ENCODE measurements at places on chromosomes 12 and 14.

- DNase-seq = no peak
Observed at GRCh38 chr14:104436047-104436591, 143.4 kb upstream of the C14orf180 start.

DNA sequence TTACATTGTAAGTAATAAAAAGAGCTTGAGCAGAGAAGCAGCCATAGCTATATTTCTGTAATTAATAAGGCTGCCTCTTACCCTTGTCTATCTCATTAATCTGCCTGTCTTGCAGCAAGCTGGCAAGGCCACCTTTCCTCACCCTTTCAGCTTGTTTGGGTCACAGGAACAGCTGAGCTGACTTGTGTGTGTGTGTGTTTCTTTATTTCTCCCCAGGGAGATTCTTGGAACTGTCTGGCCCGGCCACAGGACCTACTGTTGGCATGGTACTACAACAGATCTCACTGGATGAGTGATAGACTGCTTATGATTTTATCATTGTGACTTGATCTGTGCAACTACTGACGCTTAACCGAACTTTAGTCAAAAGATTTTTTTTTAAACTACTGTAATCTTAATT is 213.7 kb downstream of the SLC2A13 start:
- DNase-seq = no peak

- DNase-seq = peak; percentile 94
Observed at GRCh38 chr14:96122496-96122895, 82.1 kb upstream of the BDKRB2 start.

DNA sequence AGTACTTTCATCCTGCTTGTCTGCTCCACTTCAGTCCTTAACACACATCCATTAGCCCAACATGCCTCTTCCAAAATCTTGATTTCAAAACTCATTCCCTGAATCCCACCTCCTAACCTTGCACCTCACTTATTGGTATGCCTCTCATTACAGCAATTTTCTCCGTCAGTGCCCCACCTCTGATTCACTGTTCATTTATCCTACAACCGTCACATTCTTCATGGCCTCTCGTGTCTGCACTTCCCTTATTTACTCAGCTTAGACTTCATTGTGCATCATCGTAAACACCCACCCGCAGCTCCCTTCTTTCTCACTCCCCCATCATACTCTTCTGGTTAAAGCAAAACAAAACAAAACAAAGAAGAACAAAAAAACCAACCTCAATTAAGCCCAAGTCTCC is 160.6 kb upstream of the HMGA2 start:
- DNase-seq = peak; percentile 6

DNA sequence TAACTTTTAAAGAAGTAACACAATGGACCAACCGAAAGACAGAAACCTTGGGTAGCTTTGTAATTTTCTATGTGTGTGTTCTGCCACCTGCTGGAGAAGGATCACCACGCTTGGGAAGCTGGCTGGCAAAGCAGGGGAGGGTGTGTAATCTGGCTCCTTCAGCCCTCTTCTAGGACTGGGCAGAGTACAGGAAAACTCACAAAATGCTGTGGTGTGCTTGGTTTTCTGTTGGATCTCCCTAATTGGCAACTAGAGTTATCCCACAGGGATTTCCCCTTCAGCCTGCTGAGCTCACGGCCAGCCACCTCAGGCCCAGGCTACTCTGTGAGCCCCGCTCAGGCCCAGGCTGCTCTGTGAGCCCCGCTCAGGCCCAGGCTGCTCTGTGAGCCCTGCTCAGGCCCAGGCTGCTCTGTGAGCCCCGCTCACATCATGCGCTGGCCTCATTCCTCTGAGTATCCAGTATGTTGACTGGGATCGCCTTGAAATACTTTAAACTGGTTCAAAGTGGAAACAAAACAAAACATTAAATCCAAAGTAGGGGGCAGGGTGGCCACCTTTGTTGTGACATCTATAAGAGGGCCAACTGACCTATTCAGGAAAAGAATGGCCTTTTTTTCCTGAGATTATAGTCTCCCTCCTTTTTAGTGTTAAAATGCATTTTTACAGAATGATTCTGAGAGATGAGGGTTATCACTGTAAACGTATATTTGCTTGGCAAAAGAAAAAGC is 52.0 kb upstream of the RNU6-8 start:
- peak; percentile 65 for DNase-seq

GRCh38 chr12:536751-537245 is 77.1 kb downstream of the B4GALNT3 start:
- no peak for DNase-seq

DNA sequence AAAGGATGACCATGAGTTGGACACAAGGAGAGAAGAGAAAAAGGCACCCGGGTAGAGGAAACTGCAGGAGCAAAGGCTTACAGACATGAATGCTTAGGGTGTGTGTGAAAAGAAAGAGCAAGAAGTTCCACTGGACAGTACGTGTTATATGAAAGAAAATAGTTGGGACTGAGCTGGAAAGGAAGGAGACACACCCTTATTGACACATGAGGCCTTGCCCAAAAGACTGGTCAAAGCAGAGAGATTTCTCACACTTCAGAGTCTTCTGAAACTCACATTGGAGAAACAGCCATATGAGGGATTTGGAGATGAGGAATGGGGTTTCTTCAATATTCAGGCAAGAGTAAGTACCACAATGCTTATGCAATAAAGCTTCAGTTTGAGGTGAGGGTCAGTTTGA is 56.0 kb downstream of the TTC9 start:
- no peak for DNase-seq

GRCh38 chr14:71703477-71703876 is 228.8 kb upstream of the RGS6 start:
- DNase-seq = no peak

DNA sequence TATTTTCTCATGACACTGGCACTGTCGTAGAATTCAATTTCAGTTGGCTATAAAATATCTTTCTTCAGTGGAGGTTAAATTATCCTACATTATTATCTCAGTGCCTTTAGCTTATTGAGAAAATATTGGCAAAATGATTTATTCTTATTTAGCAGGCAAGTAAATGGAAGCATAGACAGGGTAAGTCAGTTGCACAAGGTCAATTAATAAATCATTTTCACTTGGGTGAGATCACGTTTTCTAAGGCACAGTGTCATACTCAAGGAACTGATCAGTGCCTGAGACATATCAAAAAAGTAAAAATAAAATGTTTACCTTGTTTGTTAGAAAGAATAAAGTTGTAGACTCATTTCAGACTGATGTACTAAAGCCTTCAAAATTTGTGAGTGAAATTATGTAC is 95.0 kb downstream of the ACSS3 start:
- no peak for DNase-seq

- DNase-seq = no peak
Observed at GRCh38 chr12:97006585-97006984, 99.5 kb downstream of the NEDD1 start.

DNA sequence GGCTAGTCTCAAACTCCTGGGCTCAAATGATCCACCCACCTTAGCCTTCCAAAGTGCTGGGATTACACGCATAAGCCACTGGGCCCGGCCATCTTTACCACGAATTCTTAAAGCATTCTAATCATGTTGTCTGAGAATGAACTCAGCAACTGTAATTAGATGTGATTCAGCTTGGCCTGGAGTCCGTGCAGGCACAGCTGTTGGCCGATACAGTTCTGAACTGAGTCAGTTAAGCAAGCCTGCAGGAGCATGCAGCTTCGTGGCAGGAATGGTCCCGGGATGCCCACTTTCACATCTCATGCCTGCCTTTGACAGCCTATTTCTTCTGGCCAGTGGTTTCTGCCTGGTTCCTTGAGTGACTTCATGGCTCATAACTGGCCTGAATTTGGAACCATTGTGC is 194.1 kb downstream of the ANO6 start:
- peak; percentile 6 for DNase-seq

DNA sequence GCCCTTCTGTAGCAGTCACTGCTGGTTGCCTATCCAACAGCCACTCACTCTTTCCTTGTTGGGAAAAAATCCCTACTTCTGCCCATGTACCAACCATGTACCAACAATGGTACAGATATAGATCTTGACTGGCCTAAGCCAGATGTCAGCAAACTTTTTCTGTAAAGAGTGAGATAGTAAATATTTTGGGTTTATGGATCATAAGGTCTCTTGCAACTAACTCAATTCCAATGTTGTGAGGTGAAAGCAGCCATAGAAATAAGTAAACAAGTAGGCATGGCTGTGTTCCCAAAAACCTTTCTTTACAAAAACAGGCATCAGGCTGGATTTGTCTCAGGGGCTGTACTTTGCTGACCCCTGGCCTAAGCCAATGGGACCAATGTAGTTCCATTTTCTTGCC is 73.5 kb downstream of the ARMH4 start:
- DNase-seq = peak; percentile 51

DNA sequence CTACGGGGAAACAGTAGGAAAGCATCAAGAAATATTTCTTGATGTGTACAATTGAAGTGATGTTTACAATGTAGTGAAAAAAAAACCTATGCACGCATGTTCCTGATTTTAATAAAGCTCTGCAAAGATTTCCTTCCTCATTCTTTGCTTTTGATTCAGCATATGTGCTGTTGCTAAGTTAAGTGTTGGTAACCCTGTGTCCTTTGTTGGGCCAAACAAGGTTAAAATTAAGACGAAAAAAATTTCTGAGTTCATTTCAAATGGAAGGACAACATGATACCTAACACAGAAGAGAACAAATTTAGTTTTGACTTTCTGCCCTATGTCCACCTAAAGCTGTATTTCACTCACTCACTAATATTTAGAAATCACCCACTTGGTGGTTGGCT is 62.8 kb downstream of the PPP2R5C start:
- peak; percentile 25 for DNase-seq

DNA sequence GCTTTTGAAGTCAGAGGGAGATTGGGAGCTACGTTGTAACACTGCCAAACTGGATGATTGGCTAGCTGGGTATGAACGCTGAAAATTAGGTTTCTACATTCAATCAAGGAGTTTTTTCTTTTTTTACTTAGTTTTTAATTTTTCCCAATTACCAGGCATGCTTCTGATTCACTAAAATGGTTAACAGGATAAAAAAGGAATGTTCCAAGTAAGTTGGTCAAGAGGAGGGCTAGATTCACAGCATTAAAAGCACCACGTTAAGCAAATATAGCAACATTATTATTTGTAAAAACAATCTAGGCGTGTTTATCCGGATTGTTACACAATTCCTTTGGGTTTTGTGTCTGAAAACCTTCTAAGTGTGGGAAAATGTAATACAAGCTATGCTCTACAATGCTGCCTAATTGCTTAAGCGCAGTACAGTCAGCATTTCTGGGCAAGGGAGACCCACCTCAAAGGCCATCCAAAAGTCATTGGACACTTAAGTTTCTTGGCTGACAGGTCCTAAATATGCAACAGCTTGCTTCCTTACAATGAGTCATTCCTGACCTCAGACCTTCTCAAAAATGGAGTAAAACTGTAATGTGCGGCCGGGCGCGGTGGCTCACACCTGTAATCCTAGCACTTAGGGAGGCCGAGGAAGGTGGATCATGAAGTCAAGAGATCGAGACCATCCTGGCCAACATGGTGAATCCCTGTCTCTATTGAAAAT is 1.2 kb downstream of the RPLP0 start:
- peak; percentile 81 for DNase-seq
